ENCODE measurements at places on chromosomes 5 and 9. TPM values are rescaled to one million over a fixed set of nuclear protein-coding genes. Genes with fewer than 3 reads are reported as not detected.

DNA sequence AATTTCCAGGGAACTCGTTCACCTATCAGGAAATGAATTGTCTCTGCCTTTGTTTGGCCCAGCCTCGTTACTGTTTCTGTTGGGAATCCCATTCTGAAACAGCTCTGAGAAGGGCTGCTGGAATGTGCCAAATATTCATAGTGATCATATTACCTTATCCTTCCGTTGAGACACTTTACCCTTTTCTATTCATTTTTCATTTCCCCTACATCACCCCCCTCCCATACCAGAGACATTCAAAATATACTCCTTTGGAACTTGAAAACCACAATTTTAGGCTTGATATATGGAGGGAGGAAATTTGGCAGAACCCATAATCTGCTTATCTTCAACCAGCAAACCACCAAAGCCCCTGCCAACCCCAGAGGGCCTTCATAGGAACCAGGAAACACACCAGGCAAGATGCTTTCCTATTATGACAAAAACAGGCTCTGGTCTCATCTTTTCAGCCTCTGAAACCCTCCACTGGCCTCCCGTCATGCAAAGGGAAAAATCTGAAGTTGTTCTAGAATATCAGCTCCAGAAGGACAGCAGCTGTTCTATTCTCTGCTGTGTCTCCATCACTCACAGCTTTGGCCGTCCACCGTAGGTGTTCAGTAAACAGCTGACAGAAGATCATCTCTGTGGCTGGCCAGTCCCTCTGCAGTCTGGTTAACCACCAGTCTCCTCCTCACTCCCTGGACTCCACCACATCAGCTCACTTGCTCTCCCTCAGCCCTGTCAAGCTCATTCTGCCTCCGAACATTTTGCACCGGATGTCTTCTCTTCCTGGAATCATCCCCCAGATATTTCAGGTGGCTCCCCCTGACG lies 217.2 kb upstream of the WWC1 start:
- DNase-seq: no peak

DNA sequence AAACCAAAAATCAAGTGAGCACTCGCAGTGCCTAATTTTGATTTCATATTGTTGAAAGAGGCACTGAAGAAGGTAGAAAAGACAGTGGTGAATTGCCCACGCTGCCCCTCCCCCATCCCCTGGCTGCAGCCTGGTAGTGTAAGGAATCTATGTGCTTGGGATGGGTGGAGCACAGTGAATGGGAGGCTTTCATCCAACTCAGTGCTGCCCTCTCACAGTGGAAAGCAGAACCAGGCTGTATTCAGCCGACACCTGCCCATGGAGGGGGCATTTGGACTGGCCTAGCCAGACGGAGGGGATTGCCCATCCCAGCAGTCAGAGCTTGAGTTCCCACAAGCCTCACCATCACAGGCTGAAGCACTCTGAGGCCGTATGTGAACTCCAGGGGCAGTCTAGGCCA lies 800.4 kb upstream of the DMAC1 start:
- DNase-seq: no peak

Gene ZNF366
- not detected for total RNA-seq

- DNase-seq: no peak
Observed at GRCh38 chr5:68189613-68190012, 25.9 kb upstream of the PIK3R1 start.

All from activated B cell treated with CpG ODN at 0.5 μM for 24 hours (primary cell).